ENCODE measurements at places on chromosomes 4 and X.
A peak's percentile ranks its signal among the peaks of the same experiment; 100 is the strongest.

GRCh38 chr4:150389896-150390530 is 191.9 kb upstream of the MAB21L2 start:
- DNase-seq, result no peak

GRCh38 chr4:120156120-120156718 is 89.6 kb upstream of the MAD2L1 start:
- DNase-seq, result no peak

DNA sequence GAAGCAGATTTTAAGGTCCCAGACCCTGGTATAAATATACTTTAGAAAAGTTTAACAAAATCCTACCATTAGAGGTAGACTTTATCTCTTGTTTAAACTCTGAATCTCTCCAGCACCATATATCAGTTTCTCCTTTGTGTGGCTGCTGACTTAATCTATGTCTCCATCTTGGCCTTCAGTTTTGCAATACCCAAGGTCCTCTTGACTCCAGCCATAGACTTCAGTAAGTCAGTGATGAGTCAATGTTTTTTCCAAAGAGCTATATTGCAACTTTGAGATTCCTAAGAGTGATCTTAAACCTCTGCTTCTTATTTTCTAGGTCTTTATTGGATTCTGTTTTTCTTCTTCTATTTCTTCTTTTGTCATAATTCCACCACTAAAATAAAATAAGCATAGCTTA is 50.8 kb upstream of the ADGRL3 start:
- no peak for DNase-seq

- no peak for DNase-seq
These were observed 60.2 kb downstream of the FAM193A start for GRCh38 chr4:2596611-2597010.

DNA sequence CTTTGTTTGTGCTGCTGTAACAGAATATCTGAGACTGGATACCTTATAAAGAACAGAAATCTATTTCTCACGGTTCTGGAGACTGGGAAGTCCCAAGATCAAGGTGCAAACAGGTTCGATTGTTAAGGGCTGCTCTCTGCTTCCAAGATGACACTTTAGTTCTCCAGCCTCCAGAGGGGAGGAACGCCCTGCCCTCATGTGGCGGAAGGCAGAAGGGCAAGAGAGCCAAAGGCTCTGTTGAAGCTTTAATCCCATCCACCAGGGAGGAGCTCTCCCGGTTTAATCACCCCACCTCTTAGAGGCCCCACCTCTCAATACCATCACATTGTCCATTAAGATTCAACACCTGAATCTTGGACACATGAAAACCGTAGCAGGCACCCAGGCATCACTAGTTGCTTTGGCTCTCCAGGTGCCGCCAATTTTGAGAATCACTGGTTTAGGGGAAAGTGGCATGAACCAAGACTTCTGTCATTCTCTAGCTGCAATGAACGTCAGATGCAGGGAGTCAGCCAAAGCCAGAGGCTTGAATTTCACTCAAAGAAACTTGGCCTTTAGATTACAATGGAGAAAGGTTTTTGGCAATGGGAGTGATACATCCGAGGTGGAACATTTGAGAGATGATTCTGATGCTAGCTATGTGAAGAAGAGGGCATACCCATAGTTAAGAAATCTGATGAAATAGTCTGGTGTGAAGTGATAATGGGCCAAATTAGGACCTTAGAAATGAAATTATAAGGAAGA is 15.7 kb downstream of the FHL1 start:
- no peak for DNase-seq

DNA sequence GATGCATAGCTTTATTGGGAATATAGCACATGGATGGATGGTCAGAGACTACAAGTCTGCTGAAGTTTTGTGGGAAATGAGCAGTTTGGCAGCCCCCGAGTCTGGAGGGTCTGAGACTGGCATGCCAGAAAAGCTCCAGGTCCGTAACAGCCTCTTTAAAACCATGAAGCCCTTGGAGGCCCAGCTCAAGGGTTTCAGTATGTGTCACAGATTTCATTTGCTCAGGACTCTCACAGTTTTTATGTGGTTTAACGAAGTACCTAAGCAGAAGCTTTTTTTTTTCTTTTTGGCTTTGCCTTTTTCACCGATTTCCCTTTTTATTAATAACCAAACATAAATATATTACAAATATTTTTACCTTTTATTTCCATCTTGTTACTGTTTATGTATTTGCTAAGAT is 30.6 kb upstream of the TMEM184C start:
- DNase-seq, result peak; percentile 11

DNA sequence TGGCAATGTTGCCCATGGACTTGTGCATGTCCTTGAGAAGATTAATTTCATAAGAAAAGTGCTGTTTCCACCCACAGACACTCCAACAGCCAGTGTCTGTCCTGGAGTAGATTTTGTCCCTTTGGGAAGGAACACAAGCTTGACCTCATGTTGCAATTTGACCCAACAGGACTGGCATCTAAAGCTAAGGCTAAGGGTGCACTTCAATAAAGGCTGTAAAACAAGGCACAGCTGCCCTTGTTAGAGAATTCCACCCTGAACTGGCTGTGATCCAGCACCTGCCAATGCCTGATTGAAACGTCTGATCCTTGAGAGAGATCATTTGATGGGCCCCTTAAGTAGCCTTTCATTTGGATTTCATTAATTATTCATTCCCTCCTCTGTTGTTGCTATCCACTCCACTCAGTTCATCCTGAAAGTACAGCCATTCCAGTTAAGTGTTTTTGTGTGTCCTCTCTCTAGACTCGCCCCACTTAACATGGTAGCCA is 56.2 kb downstream of the CD99L2 start:
- no peak for DNase-seq

- DNase-seq, result no peak
These were observed 225.2 kb upstream of the DKK2 start for GRCh38 chr4:107261241-107261874.

DNA sequence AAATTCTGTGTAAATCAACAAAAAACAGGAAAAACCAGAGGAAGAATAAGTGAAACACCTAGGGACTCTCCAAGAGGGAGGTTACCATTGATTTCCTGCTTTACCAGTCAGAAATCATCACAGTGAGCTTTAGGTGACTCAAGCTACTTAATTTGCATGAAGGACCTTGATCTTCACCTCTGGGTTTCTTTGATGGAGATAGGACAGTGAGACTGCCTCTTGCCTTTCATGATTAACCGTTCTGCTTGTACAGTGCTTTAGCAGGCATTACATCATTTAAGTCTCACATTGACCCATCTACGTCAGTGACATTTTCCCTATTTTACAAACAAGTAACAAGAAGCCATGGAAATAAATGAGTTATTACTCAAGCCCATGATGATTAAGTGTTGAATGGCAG is 3.4 kb upstream of the GK start:
- no peak for DNase-seq

DNA sequence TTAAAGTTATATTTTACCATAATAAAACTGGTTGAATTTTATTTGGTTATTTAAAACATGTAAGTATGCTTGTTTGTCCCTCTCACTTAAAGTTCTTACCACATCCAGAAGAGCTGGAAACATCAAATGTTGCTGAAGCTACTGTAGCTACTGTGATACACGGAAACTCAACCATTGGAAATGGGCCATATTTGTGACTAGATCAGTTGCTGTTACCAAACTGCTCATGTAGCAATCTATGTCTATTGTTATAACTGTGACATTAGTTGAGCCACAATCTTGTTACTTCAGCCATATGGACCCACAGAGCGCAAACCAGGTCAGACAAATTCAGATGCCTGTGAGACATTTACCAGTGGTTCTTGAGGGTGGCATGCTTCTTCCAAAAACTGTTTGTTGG is 41.6 kb downstream of the NDNF start:
- DNase-seq, result no peak

GRCh38 chr4:73505567-73505966 is 24.0 kb downstream of the AFM start:
- no peak for DNase-seq

- DNase-seq, result no peak
These were observed 33.1 kb downstream of the FTHL17 start for GRCh38 chrX:31038575-31039326.

- no peak for DNase-seq
These were observed at the start of gene NPFFR2 for GRCh38 chr4:72031868-72032608. TSS of gene NPFFR2 (plus strand) at chr4:72032000. CDS start at chr4:72128592, 96,592 bp downstream.

DNA sequence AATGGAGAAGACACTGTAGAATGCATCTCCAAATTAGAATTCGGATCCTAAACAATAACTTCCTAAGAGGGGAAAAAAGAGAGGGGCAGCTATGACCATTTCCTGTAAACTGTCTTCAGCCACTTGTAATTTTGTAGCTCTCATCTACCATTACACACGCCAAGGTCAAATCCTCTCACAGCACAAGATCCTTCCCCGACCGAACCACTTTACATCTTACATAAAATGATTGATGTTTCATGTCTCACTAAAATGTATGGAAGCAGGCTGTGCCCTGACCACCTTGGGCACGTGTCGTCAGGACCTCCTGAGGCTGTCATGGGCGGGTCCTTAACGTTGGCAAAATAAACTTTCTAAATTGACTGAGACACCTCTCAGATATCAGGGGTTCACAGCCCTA is 24.1 kb upstream of the PBDC1 start:
- no peak for DNase-seq

GRCh38 chrX:145853181-145853580 is 35.6 kb downstream of the SLITRK2 start:
- DNase-seq, result no peak

GRCh38 chrX:103061486-103061885 is 2.5 kb downstream of the BEX1 start:
- no peak for DNase-seq

DNA sequence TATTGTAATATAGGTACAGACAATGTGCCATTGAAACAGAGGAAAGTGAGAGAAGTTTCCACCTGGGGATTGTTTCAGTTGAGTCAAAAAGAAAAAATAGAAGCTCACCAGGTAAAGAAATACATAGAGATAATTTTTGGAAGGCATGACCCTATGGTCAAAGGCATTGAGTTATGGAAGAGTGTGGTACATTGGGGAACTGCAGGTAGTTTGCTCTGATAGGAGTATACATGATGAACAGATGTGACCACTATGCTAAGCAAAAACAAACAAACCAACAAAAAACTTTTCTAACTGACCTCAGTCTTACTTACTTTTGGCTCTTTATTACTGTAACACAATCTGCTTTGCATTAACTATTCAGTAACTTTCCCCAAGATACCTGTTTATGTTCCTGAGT is 85.9 kb downstream of the UGT8 start:
- no peak for DNase-seq

DNA sequence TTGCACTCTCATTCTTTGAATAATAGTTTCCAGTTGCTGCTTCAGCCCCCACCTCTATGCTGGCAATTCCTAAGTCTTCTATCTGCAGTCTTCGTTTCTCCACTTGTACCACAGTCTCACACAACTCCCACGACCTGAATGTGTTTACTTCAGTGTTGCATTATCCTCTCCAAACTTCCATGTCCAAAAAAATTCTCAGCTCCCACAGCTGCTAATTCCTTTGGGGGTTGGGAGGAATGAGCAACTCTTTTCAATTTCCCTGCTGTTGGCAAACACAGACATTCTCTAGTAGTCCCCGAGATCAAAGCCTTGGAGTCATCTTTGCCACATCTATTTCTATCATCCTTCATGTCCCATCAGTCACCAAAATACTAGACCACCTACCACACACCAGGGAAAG is 14.4 kb upstream of the CDS1 start:
- DNase-seq, result no peak

DNA sequence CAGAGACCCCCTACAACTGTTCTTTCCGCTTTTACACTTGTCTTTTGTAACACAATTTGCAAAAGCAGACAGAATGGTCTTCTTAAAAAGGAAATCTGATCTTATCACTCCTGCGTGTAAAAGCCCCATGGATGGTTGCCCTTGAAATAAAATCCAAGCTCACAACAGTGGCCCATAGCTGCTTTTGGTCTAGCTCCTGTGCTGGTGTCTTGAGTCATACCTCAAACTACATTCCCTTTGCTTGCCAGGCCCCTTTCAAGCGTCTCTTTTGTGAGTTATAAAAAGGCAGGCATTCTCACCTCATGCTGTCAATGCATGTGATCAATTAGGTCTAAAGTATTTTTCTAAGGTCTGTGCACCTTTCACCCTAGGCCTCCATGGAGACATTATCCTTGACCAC is 27.6 kb downstream of the HPGD start:
- DNase-seq, result no peak

GRCh38 chr4:15234856-15235126 is 193.0 kb upstream of the C1QTNF7 start:
- no peak for DNase-seq

All from GM18507 (cell line).